Glutamatergic neuron (in vitro differentiated cells): ENCODE measurements at places on chromosomes 7 and 10. TPM values are rescaled to one million over a fixed set of nuclear protein-coding genes. Genes with fewer than 3 reads are reported as not detected.

CELF2 gene
- total RNA-seq, result 47.4 TPM

SEMA3C gene
- 91.3 TPM for total RNA-seq

DNA sequence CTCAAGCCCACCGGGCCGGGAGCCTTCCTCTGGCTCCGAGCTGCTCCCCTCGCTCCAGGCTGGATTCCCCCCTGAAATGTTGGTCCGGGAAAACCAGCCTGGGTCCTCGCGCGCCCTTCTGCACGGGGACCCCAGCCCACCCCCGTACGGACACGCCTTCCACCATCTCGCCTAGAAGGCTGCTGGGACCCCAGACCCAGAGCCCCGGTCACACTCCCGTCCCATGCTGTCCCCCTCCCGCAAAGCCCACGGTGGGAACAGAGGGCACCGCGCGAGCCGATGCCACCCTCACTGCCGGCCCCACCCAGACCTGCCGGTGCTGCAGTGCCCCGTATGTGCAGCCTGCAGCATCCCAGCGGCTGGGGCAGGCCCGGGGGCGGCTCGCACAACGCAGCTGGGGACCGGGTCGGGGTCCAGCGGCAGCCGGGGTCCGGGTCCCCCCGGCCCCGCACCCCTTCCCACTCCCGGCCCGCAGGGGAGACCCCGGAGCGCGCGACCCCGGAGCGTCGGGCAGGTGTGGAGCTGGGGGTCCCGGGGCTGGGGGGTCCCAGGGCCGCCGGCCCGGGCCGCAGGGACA, 871 bp downstream of the SPOCK2 start:
- H3K27me3 ChIP-seq, result peaks cover 33% of the 10 kb centered on the region
- H3K27ac ChIP-seq, result peak overlapping the region; percentile 77
- H3K36me3 ChIP-seq, result no peaks in the 10 kb centered on the region
- H3K4me1 ChIP-seq, result peaks cover 38% of the 10 kb centered on the region
- peak overlapping the region; percentile 72 for H3K4me3 ChIP-seq
- DNase-seq, result peak; percentile 41

DNA sequence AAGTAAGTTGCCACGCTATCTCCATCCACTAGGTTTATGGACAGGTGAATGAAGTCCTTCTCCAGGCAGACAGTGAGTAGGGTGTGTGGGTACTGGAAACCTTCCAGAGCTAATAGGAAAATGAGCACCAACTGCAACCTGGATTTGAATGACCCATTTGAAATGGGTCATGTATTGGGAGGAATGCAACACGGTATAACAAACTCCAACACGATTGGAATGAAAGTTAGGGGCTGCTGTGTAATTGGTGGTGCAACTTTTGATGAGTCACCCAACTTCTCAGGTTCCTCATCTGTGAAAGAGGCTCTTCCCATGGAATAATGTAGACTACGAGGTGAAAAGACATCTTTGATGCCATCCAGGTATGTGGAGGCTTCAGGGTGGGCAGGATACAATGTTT, 241.4 kb upstream of the PODXL start:
- H3K4me3 ChIP-seq, result no peak overlapping the region
- peaks cover 4% of the 10 kb centered on the region for H3K27me3 ChIP-seq
- no peaks in the 10 kb centered on the region for H3K4me1 ChIP-seq
- H3K27ac ChIP-seq, result no peak overlapping the region

- H3K27ac ChIP-seq, result no peak overlapping the region
- H3K4me3 ChIP-seq, result no peak overlapping the region
- peaks cover 2% of the 10 kb centered on the region for H3K4me1 ChIP-seq
- H3K36me3 ChIP-seq, result no peaks in the 10 kb centered on the region
- no peak for DNase-seq
These were observed 41.5 kb downstream of the KLRG2 start for GRCh38 chr7:139441961-139442360.

DNA sequence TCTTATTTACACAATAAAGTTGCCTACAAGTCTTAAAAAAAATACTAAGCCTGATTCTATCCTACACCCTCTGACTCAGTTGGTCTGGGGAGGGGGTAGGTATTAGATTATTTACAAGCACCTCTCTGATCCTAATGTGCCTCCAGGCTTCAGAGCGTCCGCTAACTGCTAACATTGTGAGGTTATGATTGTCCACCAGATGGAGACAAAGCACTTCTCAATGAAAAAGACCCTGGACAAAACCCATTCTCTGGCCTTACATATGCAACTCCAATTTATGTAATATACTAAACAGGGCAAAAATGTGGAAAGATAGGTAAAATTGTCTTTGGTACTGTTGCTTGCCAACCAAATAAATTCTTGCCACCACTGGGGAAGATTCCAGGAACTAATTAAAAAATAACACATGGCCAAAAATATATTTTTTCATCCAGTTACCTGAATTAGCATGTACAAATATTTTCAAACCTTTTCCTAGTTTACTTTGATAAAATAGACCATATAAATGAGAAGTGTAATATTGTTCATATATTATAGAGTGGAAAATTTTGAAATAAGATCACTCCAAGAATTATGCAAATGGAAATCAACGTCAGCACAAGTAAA, 92.4 kb downstream of the KIF20B start:
- H3K36me3 ChIP-seq, result no peaks in the 10 kb centered on the region
- peaks cover 15% of the 10 kb centered on the region for H3K4me1 ChIP-seq
- no peak overlapping the region for H3K4me3 ChIP-seq
- no peak for DNase-seq
- H3K27ac ChIP-seq, result no peak overlapping the region

DNA sequence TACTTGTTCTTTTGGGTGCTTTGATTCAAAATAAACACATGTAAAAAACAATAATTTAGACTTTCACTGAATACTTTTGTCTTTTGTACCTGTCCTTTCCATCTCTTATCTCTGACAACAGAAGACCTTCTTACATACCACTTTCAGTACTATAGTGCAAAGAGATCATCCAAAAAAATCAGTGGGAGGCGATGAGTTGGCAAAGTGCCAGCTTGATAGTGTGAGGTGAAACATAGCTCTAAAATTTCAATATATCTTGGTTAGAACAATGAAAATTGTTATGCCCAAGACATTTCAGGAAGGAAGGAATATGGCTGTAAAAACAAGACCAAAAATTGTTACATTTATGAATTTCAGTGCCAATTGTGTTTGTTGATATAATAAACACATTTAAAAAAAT, 390.2 kb upstream of the COBL start:
- H3K27me3 ChIP-seq, result no peaks in the 10 kb centered on the region
- H3K4me3 ChIP-seq, result no peak overlapping the region
- DNase-seq, result no peak
- no peak overlapping the region for H3K27ac ChIP-seq
- peaks cover 7% of the 10 kb centered on the region for H3K4me1 ChIP-seq

TMEM130 gene
- total RNA-seq, result 7.8 TPM

GRCh38 chr10:63197344-63198092, 64.4 kb downstream of the NRBF2 start:
- H3K36me3 ChIP-seq, result no peaks in the 10 kb centered on the region
- H3K4me3 ChIP-seq, result no peak overlapping the region
- no peaks in the 10 kb centered on the region for H3K27me3 ChIP-seq
- no peak for DNase-seq

PHYHIPL gene
- total RNA-seq, result 6.2 TPM

CDNF gene
- total RNA-seq, result 2.2 TPM

WNT2 gene
- total RNA-seq, result not detected

ELMO1 gene
- 5.5 TPM for total RNA-seq
